ENCODE measurements at places on chromosomes 3 and 15.

GRCh38 chr3:40312661-40313226, 3.2 kb downstream of the EIF1B start:
- no peak for DNase-seq

GRCh38 chr3:49359623-49360022, 1.5 kb upstream of the GPX1 start:
- no peak for DNase-seq

DNA sequence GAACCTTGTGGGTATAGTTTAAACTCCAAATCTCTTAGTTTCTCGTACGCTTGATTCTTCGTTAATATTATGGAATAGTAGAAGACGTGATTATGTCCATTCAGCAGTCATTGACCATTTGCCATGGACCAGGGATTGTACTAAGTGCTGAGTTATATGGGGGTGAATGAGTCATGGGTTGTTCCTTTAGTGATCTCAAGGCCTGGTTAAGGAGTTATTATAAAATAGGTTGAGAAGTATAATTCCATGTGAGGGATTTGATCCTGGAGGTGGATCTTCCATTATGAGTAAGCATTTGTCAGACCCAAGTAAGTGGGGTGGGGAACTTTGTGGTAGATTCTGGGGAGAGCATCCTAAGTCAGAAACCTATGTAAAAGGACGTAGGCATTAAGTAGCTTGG, 15.4 kb downstream of the NR2C2 start:
- DNase-seq = no peak

- DNase-seq = no peak
These were observed 42.9 kb downstream of the CCR3 start for GRCh38 chr3:46284981-46285683.

DNA sequence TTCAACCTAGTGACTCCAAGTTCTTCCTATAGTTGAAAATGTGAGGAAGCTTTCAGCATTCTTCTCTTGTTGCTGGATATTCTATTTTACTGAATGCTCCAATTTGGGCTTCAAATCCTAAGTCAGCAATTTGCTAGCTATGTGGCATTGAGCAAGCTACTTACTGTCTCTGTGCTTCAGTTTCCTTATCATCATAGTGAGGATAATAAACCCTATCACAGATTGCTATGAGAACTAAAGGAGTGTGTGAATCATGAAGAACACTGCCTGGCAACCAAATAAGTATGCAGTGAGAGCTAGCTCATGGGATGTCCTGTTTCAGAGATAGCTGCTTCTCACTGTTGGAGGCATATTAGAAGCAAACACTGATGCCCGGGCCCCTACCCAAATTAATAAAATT, 163.8 kb upstream of the CDIN1 start:
- DNase-seq = no peak

DNA sequence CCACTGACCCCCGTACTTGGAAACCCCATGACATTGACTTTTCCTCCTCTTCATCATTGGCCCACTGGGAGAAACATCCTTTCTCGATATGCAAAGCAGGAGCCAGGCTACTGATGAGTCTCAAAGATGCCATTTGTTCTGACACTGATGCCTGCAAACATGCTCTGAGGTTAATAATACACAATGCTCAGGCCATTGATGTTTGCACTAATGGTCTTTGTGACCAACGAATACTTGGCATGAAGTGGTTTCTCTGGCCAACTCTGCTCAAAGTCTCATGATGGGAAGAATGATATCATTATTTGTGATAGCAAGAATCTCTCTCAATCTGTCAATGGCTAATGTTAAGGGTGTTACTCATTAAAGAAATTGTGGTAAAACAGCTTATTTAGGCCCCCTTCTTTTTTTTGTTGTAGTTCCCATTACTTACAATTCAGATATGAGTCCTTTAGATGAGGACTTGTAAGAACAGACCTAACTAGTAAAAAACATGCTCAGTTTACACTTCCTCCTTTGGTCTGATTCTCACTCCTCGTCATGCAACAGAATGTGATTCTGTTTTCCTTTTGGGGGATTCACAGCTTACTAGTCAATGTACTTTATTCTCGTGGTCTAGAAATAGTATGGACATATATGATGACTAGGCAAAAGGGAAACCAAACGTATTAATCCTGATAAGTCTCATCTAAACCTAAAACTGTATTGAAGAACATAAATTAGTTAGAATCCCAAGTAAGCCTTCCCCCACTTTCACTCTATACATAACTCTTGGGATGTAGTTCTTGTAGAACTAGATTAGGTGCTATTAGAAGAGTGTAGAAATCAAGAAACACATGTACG, 488.8 kb upstream of the DPPA4 start:
- DNase-seq = no peak

DNA sequence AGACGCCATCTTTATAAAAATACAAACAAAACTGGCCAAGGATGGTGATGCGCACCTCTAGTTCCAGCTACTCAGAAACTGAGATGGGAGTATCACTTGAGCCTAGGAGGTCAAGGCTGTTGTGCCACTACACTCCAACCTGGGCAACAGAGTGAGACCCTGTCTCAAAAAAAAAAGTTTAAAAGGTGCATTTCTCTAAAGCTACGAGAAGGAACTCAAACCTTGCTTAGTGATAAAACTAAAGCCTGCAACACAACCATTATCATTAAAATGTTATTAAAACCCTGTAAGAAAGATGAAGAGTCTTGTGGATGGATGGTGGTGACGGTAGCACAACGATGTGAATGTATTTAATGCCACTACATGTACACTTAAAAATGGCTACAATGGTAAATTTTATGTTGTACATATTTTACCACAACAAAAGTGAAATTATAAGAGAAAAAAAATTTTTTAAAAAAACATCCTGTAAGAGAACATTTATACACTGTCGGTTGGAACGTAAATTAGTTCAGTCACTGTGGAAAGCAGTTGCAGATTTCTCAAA, 3.1 kb downstream of the PLD1 start:
- no peak for DNase-seq

GRCh38 chr15:100713163-100713867, 110.9 kb downstream of the ASB7 start:
- peak; percentile 48 for DNase-seq

All from SW 1271 (cell line).